ENCODE measurements at places on chromosomes 5 and 9.

DNA sequence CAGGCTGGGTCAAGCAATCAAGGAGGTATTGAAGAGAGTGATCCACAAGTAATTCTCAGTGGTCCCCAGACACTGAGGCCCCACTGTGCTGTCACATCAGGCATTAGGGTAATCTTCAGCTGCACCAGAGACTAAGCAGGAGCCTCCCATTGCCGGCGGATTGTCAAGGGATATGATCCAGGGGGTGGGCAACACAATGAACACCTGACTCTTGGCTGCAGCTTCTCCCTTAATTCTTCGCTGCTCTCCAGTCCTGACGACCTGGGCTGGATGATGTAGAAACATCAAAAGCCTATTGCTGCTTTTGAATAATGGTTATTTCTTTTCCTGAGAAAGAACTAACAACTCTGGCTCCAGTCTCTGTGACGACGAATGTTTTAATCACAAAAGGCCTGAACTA lies 78.4 kb upstream of the IFNK start:
- no peak for DNase-seq

- DNase-seq, result no peak
These were observed 246.7 kb upstream of the COX7C start for GRCh38 chr5:86371061-86371460.

- DNase-seq, result no peak
These were observed 23.2 kb downstream of the GAPVD1 start for GRCh38 chr9:125284855-125285254.

DNA sequence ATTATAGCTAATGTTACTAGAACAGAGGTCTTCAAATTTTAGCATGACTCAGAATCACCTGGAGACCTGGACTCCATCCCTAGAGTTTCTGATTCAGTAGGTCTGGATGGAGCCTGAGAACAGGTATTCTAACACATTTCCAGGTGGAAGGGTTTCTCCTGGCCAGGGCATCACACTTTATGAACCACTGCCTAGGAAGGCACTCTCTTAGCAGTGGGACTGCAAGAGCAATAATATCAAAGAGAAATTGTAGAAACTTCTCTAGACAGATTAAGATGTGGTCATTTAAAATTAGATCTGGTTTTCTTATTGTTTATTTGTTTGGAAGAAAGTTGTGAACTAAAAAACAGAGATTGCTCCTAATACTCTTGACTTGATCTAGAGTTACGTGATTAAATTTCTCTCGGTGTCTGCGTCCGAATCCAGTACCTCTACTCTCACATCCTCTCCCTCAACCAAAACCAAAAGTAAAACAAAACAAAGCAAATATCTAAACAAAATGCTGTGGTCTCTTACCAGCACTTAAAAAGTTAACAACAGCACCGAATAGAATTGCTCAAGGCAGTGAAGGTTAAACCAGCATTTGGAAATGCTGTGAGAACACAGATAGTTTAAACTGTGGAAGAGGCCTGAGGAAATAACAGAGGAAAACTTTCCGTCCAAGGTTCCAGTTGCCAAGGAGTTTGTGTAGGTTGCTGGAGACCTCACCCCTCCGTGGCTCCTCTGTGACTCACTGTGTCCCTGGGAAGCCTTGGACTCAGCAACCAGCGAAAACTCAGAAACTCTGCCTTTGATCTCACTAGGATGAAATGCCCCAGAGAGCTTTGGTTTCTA lies 193.4 kb downstream of the ARRDC3 start:
- DNase-seq, result no peak

DNA sequence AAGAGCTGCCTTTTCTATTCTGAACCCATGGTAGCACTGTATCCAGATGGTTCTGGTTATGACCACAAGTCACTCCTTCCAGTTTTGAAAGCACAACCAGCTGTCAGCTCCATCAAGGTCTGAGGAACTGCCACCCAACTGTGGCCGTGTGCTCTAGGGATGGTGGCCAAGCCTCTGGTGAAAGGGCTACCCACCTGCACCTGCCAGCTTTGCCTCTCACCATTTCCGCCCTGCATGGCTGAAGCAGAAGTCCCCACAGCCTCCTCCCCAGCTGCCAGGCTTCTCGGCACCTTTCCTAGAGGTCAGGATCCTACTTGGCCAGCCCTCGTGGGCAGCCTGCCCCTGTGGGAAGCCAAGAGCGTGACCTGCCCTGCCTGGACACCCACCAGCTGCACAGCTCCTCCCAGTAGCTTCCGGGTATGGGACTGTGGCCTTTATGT lies 16.8 kb downstream of the SEMA5A start:
- DNase-seq, result no peak

GRCh38 chr5:113172231-113172826 lies 195.7 kb downstream of the DCP2 start:
- DNase-seq, result no peak
